ENCODE measurements at places on chromosomes 4 and X.

DNA sequence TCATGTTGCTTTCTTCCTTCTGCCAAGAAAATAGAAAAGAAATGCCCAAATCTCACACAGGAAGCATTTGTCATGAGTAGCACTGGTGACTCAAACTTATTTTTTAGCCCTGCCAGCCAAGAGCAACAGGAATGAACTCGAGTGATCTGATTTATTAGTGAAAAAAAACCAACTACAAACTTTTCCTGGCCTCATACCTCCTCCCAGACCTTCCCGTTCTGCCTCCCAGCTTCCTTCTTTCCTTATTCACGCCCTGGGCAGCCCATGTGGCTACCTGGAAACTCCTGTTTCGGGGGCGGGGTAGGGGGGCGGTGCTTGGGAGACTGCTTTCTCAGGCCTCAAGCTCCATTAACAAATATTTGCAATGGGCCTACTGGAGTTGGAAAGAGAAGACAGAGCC lies 178.5 kb downstream of the NHS start:
- DNase-seq: no peak

- no peak for DNase-seq
Observed at GRCh38 chr4:24114444-24114843, 224.6 kb upstream of the PPARGC1A start.

GRCh38 chrX:31551913-31552312 lies 480.1 kb upstream of the FTHL17 start:
- no peak for DNase-seq

- no peak for DNase-seq
Observed at GRCh38 chr4:6340446-6341015, 70.9 kb downstream of the WFS1 start.

- DNase-seq: no peak
Observed at GRCh38 chr4:163895378-163896005, 401.0 kb downstream of the TMA16 start.

DNA sequence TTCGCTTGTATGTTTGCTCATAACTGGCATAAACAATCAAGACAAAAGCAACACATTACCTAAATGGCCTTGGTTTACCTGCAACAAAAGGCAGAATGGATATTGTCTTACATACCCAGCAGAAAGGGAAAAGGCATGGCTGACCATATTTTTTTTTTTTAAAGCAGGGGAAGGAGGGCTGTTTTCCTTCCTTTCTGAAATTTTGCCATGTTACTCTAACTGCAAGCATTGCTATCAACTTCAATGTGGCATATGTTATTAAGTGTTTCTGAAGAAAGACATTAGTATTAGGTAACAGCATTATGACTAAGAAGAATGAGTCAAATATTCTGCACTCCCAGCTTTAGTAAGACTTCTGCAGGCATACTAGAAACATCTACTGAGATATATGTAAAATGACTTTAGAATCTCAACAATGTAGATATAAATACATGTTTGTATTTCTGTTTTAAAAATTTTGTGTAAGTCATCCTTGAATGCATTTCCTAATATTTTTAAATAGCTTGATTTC lies 512.6 kb upstream of the FAM241A start:
- DNase-seq: no peak

- no peak for DNase-seq
Observed at GRCh38 chr4:133624744-133625143, 475.6 kb downstream of the PCDH10 start.

- DNase-seq: no peak
Observed at GRCh38 chr4:136495076-136495475, 1037.2 kb downstream of the PCDH18 start.

All from activated naive CD4-positive, alpha-beta T cell (primary cell).